ENCODE measurements at places on chromosomes 6 and 20. TPM values are rescaled to one million over a fixed set of nuclear protein-coding genes. Genes with fewer than 3 reads are reported as not detected.

- DNase-seq: no peak
Observed at GRCh38 chr6:166499350-166500163, 86.9 kb downstream of the RAMACL start.

DNA sequence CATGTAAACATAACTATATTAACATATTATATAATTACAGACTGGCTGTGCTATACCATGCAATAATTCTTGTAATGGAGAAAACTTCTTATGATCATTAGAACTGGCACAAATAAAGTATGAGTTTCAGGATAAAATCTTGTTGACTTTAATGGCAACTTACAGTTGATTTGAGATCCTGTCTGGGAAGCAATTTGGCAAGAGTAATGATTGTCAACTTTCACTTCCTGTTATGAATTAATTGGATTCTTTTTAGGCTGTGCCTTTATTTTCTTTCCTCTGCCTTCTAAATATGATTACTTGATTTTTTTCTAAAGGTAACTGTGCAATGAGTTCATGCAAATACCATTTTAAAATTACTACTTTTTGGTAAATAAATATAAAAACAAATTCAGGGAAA is 158.1 kb upstream of the B3GAT2 start:
- no peak for DNase-seq

- DNase-seq: no peak
Observed at GRCh38 chr6:8336406-8337057, 98.8 kb downstream of the SLC35B3 start.

DNA sequence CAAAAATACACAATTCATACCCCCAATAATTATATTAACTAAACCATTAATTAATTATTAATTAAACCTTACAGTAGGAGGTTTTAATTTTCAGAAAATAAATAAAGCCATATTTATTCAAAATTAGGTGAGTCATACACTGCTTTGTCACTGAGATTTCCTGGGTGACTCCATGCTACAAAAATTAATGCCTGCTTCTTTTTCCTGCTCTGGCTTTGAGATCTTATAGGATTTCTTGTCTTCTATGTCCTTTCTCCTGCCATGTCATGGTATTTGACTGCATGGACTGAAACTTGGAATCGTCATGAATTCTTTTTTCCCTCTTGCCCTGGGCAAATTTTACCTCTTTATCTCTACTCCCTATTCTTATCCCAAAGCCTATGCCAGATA is 133.2 kb downstream of the PHACTR1 start:
- peak; percentile 60 for DNase-seq

- DNase-seq: no peak
Observed at GRCh38 chr6:20441921-20442320, 40.2 kb downstream of the E2F3 start.

DNA sequence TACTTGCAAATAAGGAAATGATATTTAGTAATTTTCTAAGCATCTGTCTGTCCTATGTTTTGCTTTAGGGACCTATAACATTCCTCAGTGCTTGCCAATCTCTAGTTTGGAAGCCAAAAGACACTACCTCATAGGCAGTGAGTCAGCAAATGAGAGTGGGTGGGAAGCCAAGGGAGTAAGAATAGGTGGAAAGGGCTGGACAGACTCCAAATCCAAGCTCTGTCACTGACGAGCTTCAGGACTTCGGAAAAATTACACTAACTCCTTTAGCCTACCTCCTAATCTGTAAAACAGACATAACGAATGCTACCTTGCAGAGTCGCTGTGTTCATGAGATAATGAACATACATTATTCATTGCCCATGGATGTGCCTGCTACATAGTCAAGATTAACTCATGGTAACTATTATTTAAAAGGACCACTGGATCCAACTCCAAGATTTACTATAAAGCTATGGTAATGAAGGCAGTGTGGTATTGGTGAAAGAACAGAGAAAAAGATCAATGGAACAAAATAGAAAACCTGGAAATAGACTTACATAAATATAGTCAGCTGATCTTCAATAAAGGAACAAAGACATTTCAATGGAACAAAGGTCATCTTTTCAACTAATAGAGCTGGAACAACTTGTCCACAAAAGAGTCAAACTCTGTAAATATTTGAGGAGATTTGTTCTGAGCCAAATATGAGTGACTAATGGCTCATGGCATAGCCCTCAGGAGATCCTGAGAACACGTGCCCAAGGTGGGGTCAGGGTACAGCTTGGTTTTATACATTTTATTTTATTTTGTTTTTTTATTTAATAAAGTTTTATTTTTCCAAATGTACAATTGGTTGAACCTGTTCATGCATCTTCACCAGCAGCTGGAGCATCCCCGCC is 64.1 kb downstream of the FAM50B start:
- DNase-seq: peak; percentile 97

Gene PPP1R16B
- not detected for total RNA-seq

GRCh38 chr20:36628076-36628475 is 17.9 kb downstream of the SLA2 start:
- no peak for DNase-seq

- DNase-seq: no peak
Observed at GRCh38 chr20:58192567-58192966, 35.9 kb downstream of the ANKRD60 start.

Gene RSPO3
- total RNA-seq: 0.13 TPM

Gene SDCBP2
- 5.5 TPM for total RNA-seq

GRCh38 chr6:32095338-32096086 is 13.6 kb downstream of the TNXB start:
- DNase-seq: no peak

DNA sequence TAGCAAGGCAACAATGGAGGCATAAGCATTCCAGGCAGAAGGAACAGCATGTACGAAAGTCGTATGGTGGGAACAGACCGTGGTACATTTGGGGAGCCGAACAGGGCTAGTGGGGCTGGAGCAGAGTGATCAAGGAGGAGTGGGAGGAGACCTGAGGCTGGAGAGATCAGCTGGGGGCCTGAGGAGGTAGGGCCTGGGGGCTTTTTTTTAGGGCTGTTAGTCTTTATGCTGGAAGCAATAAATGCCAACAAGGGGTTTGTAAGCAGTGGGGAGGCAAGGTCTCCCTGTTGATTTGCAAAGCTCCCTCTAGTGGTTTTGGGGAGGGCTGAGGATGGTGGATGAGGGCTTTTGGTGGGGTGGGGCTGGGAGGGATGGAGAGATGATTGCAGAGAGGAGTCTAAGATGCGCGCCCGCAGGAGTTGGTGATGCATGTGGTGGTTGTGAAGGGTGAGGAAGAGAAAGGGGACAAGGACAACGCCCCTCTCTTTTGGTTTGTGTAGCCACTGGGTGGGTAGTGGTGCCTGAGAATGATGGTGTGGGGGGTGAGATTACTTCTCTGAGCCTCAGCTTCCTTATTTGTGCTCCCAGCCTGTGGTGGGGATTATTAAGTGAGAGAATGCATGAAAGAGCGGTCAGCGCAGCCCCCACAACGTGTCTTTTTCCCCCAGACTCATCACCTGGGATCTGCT is 74.1 kb upstream of the TOX2 start:
- DNase-seq: no peak

Gene EBF4
- 0.76 TPM for total RNA-seq

Gene TSHZ2
- 13.4 TPM for total RNA-seq

DNA sequence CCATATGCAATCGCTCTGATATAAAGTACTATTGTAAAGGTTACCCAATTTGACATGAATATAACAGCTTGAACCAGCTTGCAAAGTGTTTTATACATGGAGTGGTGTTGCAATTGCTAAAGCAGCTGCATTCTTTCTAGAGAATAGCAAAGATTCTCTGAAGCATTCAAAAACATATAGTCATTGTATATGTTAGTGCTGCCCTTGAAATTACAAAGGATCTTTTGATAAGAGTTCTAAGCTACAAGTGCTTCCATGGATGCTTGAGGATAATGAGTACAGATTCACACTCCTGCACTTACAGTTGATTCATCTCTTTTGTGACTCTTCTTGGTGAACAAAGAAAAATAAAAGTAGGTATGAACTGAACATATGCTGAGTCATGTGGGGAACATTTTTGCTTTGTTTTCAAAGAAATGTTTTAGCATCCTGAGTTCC is 175.7 kb downstream of the ALDH8A1 start:
- DNase-seq: peak; percentile 55

Gene CLIC5
- total RNA-seq: not detected

Gene LGSN
- total RNA-seq: not detected

DNA sequence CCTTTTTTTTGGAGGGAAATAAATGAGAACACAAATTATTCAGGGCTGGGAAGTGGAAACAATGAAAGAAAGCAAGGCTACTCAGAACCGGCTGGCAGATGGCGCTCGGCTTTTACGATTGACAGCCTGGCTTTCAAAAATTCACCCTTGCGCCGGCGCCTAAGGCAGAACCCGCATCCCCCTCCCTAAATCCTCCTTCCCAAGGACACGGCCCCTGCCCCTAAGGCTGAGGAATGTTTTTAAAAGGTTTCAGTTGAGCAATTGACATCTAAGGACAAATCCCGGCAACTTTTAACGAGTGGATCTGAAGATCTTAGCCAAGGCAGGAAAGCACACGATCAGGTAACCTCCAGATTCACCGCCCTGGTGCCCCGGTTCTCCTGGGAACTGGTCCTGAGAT is 16.3 kb downstream of the GNAS start:
- no peak for DNase-seq

DNA sequence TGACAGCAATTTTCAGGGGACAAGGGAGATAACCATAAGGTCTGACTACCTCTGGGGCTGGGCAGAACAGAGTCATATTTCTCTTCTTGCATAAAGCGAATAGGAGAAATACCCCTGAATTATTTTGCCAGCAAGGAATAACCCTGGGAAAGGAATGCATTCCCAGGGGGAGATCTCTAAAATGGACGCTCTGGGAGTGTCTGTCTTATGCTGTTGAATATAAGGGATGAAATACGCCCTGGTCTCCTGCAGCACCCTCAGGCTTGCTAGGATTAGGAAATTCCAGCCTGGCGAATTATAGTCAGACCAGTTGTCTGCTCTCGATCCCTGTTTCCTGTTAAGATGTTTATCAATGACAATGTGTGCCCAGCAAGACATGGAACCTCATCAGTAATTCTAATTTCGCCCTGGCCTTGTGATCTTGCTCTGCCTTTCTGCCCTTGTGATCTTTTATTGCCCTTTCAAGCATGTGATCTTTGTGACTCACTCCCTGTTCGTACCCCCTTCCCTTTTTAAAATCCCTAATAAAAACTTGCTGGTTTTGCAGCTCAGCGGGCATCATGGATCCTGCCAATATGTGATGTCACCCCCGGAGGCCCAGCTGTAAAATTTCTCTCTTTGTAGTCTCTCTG is 221.6 kb upstream of the HS3ST5 start:
- no peak for DNase-seq

DNA sequence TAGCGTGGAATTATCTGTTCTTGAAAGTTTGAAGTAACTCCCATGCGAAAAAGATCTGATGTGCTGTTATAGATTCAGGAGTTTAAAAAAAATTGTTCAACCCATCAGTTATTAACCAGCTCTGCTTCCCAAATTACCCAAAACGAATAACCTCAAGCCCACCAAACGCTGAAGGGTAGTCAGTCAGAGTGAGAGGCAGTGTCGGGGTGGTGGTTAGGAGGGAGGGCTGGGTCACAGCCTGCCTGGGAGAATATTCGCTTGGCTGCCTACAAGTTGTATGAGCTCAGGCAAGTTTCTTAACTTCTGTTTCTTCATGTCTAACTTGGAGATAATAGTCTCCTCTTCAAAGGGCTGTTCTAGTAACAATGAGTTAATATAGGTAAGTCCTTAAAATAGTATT is 114.6 kb downstream of the JPH2 start:
- no peak for DNase-seq

Gene ENPP1
- total RNA-seq: 53.7 TPM

GRCh38 chr20:24984961-24985640 is 7.5 kb downstream of the APMAP start:
- DNase-seq: no peak

DNA sequence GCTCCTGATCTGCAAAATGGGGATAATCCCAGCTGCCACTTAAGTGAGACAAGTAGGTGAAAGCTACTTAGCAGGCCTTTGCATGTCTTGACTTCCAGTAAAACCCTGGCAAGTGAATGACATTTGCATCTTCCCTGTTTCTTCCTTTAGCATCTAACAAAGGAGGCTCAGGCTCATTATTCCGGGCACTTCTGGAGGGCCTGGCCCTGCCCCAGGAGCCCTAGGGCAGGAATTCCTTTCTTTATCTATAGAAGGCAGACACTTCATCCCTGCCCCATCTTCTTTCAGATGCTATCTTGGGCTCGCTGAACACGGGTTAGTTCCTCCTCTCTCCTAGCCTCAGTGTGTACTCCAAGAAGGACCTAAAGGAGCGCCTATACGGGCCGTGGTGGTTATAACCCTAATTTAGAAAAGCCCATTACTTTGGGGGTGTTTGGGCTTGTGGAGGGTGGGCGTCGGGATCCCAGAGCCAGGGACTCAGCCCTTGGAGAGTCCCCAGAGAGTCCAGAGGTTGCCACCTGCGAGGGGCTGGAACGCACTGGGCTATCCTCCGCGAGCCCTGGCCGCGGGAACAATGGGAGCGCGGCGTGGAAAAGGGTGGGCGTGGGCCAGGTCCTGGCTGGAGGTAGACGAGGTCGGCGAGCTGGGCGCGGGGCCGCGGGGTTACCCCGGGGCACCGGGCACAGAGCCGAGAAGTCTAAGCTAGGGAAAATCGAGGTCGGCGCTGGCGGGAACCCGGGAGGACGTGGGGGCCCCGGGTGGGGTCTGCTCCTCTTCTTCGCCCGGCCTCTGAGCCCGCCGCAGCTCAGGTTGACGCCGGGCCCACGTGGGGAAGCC is 62.8 kb upstream of the EPB41L1 start:
- no peak for DNase-seq

GRCh38 chr20:1876217-1876921 is 18.8 kb upstream of the SIRPA start:
- no peak for DNase-seq

GRCh38 chr6:55499591-55499990 is 79.4 kb downstream of the HMGCLL1 start:
- no peak for DNase-seq

GRCh38 chr20:11921321-11921720 is 3.6 kb downstream of the BTBD3 start:
- DNase-seq: no peak

DNA sequence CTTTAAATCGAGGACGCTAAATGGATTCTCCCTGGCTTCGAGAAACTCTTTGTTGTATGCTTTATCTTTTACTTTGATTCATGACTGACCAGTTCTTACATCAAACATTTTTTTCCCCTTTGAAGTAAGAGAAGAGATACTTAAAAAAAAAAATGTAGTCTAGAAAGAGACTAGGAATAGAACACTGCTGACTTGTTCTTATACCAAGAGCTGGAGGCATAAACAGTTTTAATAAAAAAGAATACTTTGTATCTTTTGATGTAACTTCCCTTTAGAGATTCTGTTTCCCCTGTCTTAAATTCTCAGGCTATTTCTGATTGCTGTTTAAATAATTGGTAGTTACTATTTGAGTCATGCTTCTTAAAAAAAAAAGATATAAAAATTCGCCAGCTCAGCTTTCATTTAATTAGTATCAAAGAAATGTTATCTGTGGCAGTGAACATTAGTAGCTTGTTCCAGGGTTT is 4.8 kb downstream of the ASXL1 start:
- DNase-seq: peak; percentile 20

Data from GM23248 (cell line).